ENCODE measurements at places on chromosomes 5 and 9.

GRCh38 chr9:108615152-108615551 lies 240.6 kb downstream of the ACTL7B start:
- no peak for DNase-seq

DNA sequence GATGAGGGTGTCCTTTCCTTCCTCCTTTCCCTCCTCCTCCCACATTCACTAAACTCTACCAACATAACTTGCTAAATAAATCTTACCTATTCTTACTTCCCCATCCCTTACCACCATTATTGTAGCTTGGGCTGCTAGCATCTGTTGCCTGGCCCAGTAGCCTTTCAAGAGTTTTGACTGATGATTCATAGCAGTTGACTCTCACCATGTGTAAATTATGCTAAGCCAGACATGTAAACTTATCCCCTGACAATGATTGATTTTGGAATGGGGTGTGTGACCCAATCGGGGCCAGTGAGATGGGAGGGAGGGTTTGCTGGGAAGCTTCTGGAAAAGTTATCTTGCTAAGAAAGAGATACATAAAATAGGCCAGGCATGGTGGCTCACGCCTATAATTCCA lies 161.8 kb upstream of the SPRY4 start:
- DNase-seq, result no peak

- no peak for DNase-seq
These were observed 14.1 kb upstream of the INIP start for GRCh38 chr9:112731971-112732370.

GRCh38 chr5:63686938-63687337 lies 275.3 kb downstream of the HTR1A start:
- no peak for DNase-seq

- no peak for DNase-seq
These were observed 36.0 kb upstream of the STXBP1 start for GRCh38 chr9:127575875-127576778.

DNA sequence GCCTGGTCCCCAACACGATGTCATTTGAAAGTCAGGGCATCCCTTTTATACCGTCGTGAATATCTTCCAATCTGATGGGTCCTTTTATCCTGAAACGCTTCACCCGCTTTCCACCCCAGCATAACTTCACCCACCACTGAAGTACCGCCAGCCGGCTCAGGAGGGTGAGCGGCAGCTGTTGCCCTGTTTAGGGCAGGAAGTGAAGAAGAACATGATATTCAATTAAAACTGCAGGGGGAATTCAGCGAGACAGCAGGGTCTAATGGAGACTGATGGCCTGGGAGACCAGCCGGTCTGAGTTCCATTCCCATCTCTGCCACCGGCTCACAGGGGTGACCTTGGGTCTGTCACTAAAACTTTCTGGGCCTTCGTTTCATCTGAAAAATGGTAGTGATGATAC lies 68.2 kb upstream of the EGFLAM start:
- DNase-seq, result no peak

DNA sequence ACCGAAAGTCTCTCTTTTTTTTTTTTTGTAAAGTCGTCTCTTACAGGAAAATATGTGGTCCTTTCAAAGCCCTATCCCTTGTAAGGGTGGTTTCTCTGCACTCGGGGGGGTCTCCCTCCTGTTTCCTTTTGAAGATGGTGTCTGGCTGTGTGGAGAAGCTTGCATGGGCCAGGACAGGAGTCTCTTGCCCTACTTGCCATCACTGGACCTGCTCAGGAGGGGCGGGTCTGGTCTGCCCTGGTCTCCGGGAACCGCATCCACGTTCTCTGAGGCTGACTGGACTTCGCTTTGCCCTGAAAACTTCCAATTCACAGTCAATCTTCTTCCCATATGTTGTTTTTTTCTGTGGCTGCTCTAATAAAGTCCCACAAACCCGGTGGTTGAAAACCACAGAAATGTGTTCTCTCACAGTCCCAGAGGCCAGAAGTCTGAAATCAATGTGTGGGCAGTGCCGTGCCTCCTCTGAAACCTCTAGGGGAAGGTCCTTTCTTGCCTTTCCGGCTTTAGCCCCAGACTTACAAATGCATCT lies 92.9 kb upstream of the IER5L start:
- no peak for DNase-seq

DNA sequence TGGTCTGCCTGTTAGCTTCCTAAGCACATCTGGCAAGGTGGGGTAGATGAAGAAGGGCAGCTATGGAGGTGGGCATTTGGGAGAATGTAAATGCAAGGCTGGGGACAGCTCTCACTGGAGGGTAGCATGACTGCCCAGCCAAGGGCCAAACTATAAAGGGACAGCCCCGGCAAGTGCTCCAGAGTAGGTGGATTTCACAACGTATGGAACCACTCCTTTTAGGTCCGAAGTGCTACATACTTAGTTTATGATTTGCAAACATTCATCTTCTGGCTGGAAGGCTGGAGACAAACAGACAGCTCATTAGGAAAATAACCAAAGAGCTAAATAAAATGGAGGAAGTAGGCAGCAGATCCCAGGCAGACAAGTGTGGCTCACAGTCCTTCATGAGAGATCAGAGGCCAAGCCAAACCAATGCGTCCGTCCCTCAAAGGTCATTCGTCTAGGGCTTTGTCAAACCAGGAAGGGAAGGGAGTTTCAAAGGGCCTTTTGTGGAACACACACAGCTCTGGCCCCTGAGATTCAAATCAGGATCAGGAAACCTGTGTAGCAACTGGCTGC lies 42.5 kb upstream of the GLRX start:
- no peak for DNase-seq

GRCh38 chr9:136481558-136481957 lies 1.3 kb downstream of the SEC16A start:
- DNase-seq, result no peak

DNA sequence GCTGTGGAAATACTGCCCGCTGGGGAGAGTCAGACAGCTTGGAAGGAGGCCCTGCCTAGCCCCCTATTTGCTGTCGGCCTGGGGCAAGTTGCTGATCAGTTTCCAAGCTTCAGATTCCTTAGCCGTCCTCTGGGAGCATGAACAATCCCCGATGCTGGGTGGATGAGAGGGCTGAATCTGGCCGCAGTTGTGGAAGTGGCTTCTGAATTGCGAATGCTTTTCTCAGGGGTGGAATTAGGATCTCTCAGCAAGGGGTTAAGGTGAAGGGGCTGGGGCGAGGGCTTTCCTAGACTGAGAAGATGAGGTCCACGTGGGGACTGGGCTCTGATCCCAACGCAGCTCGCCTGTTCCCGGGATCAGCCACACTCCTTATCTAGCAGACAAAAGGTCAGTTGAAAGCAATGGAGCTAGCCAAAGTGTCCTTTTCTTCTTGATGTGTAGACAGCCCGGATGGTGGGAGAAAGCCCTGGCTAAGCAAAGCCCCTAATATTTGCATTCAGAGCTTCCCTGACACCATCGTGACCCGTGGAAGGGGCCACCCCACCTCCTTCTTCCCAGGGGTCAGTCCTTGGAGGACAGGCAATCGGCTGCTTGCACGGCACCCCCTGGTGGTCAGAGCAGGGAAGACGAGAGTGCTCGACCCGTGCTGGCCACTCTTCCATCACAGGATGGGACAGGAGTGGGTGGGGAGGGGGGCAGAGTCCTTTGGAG lies 54.9 kb downstream of the COL15A1 start:
- peak; percentile 25 for DNase-seq

- no peak for DNase-seq
These were observed 152.9 kb upstream of the ANKRD55 start for GRCh38 chr5:56386046-56386445.

DNA sequence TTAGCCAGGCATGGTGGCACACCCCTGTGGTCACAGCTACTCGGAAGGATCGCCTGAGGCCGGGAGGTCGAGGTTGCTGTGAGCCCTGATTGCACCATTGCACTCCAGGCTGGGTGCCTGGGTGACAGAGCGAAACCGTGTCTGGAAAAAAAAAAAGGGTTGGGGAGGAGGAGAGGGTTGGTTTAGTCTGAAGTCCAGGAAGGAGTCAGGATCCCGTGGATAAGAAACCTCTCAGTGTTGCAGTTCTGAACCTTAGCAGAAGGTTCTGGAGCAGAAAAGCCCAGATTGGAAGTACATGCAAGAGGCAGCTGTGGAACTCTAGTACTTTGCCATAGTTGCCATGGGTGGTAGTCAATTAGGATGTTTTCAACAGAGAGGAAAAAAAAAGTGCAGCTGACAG lies 125.2 kb upstream of the CPEB4 start:
- DNase-seq, result no peak

GRCh38 chr9:113941056-113941455 lies 64.9 kb downstream of the ZNF618 start:
- no peak for DNase-seq

DNA sequence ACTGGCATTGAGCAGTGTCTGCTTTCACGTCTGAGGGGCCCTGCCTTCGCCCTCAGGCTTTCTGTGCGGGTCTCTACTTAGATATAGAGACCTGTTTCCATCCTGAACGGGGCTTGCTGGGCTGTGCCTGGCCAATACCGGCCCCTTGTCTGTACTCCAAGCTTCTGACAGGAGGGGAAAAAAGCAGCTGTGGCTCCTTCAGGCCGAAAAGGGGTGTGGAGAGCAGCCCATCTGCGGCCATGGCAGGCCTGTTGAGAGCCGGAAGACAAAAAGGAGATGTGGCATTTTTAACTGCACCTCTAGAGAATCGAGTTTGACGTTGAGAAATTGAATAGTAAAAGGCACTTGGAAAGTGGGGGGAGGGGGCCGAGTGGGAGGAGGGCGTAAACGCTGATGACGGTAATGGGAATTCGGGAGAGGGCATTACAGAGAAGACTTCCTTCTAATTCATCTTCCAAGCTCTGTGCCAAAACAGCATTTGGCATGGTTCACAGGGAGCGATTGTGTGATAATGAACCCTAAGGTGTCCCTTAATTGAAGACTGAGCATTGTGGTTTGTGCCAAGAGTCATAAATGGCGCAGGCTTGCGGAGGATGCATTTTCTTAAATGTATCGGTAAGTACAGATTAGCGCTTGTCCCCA lies 25.1 kb upstream of the PRDM12 start:
- DNase-seq, result no peak

DNA sequence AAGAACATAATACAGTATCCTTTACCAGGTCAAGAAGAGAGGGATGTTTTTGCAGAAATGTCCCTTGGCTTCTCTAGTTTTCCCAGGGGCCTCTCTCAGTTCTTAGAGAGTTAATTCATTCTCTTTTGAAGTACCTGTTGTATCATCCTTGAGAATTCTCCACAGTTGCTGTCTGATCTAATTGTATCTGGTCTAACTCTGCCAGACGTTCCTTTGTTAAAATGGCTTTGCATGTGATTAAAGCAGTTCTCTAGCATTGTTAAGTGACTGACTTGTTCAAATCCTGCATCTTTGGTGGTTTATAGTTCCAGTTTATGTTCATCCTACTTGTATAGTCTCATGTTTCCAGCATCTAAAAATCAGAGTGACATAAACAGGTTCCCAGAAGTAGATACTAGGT lies 65.0 kb downstream of the KIAA1958 start:
- no peak for DNase-seq
